ENCODE measurements at places on chromosomes 7 and 10.

- no peak for DNase-seq
Measured at GRCh38 chr7:41169317-41169716, 533.6 kb downstream of the INHBA start.

DNA sequence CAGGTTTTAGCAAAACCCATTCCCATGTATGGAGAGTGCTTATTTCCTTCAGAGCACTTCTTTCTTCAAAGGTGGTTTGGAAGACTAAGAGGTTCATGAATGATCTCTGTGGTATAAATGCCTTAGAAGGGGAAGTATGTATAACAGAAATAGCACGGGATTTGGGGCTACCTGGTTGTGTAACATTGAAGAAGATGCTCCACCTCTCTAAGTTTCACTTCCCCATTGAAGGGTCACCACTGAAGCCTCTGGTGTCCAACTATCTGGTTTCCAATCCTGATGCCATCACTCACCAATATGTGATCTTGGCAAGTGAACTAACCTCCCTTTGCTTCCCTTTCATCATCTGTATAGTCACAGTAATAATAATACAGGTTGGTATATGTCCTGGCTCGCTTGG is 37.2 kb downstream of the CYCS start:
- no peak for DNase-seq

DNA sequence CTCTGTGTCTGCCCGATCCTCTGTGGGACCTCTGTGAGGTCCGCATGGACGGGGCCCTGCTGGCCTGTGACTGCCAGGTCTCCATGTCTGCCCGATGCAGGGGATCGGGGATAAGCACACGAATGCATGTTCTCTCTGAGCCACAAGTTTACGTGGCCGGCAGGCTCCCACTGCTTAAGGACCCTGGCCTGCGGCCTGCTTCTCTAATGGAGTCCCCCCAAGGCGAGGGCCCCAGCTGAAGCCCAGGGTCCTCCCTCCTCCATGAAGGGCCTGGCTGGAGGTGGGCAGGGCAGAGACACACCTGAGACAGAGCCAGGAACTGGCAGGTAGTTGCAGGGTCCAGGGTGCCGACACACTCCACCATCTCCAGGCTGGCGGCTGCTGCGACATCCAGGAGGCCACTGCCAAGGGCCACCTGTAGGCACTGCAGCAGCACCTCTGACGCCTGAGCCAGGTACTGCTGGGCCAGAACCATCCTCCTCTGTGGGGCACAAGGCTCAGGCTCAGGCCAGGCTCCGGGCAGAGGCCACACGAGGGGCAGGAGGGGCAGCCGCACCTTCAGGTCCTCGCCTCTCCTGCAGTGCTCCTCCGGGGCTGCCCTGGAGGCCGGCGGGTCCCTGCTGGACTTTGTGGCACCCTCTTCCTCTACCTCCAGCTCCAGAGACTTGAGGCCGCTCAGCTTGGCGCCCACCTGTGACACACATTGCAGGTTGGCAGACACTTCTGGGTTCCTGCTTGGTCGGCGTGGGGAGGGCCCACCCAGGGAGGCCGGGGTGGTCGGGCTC is 60.9 kb upstream of the NKX6-2 start:
- no peak for DNase-seq

- DNase-seq: no peak
Measured at GRCh38 chr7:32161708-32162107, 91.5 kb upstream of the PDE1C start.

GRCh38 chr10:69209787-69210484 is 10.2 kb upstream of the HKDC1 start:
- DNase-seq: no peak

GRCh38 chr10:89032141-89032891 is 41.7 kb downstream of the FAS start:
- no peak for DNase-seq
